CD4-positive, alpha-beta T cell treated with Interleukin-6 for 4 hours (primary cell): ENCODE measurements at places on chromosomes 4 and X.

GRCh38 chr4:125091-125771, 930 bp downstream of the ZNF718 start:
- no peak for DNase-seq

GRCh38 chr4:133347409-133347808, 198.3 kb downstream of the PCDH10 start:
- no peak for DNase-seq

DNA sequence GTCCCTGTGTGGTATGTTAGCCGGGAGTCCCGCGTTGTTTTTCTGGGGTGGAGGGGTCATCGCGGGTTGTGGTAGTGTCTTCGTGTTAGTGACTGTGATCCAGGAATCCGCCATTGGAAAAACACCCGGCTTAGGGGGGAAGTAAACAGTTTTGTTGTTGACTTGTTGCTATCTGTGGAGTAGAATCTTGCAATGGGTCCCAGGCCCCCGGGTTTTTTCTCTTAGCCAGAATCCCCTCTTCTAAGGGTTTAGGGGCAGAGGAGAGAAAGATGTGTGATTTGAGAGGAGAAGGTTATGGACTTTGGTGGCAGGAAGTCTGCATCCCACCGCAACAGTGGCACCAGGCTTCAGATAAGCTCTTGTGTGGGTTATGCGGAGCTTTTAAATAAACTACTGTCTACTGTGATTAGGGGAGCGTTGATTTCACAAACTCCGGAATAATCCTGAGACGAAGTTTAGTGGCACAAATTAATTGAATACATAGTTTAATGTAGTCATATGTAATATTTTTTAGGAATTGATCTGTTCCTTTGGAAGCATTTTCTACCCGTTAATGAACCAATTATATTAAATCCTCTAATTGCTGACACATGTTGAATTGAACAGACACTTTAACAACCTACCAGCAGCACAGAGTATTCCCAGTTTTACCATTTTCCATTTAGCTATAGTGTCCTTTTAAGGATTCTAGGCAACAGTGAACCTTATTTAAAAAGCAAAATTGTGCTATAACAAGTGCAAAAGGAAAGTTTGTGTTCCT, 1.4 kb downstream of the DDX3X start:
- DNase-seq = peak; percentile 37

DNA sequence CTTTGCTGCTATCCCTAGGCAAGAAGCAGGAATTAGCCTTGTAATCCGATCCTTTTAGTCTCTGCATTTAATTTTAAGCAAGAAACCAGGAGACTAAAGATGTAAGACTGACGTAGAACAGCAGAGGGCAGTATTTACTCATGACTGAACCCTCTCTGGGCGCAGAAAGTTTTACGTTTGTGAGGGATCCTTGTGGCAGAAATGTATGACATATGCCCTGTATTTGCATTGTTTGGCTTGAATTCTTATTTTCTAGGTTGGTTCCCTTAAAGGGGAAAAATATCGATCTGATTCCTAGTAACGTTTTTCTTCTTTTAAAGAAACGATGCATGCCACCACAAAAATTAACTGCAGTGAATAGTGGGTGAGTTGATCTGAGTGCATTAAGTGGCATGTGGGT, 1.3 kb upstream of the FAT4 start:
- DNase-seq = no peak

DNA sequence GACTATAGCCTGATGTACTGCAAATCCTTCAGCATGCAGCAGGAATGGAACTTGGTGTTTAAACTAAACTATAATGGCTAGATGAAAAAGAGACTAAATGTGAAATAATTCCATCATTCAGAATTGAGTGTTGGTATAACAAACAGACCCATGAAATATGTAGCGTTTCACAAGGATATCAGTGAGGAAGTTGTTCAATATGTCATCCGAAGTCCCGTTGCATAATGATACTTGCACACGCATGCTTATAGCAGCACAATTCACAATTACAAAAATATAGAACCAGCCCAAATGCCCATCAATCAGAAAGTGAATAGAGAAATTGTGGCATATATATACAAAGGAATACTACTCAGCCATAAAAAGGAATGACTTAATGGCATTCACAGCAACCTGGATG, 20.4 kb downstream of the MECP2 start:
- DNase-seq = no peak

- no peak for DNase-seq
These were observed 313.2 kb downstream of the ANTXR2 start for GRCh38 chr4:79759793-79760192.

GRCh38 chr4:28250646-28251045, 1390.0 kb downstream of the STIM2 start:
- DNase-seq = no peak

DNA sequence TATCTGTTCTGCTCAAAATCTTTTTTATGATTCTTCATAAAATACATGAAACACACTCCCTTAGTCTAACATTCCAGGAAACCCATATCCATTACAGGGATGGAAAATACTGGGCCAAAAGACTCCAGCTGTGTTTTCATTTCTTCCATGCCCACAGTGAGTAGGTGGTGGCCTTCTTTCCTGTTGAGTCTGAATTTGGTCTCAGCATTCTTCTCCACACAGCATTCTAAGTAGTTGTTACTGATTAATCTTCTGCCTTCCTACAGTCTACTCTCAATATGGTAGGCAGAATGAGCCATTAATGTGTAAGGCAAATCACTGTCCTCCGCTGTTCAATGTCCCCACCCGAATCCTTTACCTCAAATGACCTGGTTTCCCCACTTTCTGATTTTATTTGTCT, 370.6 kb upstream of the RPS6KA3 start:
- DNase-seq = no peak

GRCh38 chrX:38277802-38278201, 49.5 kb downstream of the RPGR start:
- DNase-seq = no peak

DNA sequence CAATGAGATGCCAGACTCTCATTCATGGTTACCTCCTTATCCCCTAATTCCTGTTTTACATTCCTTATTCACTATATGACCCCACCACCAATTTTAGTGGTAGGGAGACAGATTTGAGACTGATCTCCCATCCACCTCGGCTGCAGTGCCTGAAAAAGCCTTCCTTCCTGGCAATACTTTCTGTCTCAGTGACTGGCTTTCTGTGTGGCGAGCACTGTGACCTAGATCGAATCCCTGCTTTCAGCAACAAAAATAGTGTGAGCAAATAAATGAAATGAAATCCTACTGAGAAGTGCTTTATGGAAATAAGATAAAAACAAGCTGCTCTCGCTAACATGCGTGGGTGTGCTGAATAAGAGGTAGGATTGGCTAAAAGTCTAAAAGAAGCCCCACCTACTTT, 165.3 kb downstream of the GPM6A start:
- no peak for DNase-seq

GRCh38 chrX:37060999-37061398, 52.8 kb downstream of the FAM47C start:
- no peak for DNase-seq

GRCh38 chr4:77582711-77583110, 22.9 kb upstream of the CXCL13 start:
- DNase-seq = no peak

GRCh38 chr4:158020734-158021346, 152.0 kb downstream of the GASK1B start:
- DNase-seq = no peak

DNA sequence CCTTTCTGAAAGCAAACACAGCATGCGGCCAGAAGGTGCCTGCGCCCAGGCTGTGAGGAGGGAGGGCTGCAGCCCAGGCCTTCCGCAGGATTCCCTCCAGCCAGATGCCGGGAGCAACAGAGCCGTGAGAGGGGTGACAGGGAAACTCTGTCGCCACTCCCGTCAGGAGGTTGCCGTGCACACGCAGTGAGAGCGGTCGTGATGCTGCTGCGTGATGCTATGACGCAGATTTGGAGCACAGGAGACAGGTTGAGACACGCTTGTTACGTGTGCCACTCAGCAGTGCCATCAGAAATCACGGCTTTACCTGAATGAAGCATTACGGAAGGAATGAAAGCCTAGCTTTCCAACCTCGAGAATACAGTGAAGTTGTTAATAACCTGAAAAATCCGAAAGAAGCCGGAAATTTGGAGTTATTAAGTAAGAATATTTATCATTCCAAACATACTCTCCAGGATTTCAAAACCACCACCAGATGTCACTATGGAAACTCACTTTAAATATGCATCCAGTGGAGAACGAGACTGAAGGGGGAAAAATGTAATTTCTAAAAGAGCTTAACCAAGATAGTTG, 54.4 kb downstream of the FAT1 start:
- DNase-seq = no peak

DNA sequence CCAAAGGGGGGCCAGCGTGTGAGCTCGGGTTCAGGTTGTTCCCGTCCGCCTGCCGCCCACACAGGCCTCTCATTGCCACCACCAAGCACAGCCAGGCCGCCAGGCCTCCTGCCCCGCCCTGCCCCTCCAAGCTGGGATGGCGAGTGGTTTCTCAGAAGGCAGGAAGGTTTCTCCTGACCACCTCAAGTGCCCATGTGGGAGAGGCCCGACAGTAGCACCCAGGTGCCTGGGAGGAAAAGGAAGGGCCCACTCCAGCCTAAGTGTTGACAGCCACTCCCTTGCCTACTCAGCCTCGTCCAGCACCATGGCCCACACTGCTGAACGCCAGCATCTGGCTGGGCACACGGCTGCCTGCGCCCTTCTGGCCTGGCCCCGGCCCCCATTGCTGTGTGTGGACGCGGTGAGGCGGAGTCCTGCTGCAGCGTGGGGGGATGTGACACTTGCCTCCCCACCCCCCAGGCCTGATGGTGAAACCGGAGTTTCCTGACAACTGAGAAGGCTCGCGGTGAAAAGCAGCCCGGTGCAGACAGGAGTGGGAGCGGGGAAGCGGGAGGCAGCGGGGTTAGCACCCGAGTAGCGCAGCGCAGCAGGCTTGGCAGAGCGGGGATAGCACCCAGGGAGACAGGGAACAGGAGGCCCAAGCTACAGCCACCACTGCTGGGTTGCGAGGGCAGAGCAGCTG, 19.2 kb downstream of the FLNA start:
- DNase-seq = no peak

DNA sequence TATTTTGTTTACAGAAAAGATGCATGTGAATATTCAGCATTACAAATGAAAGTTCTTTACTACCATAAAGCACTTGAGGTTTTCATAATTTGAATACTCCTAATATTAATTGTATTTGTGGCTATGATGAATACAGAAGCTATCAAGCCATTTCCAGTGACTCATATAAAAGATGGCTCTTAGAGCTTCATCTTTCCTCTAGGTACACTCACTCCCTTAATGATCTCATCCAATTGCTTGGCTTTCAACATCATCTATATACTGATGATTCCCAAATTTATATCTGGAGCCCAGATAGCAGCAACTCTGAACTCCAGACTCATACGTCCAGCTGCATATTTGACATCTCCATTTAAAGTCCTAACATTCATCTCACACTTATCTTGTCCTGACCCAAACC, 183.4 kb upstream of the FAM241A start:
- no peak for DNase-seq

GRCh38 chr4:104966349-104967033, 180.2 kb upstream of the TET2 start:
- DNase-seq = no peak

GRCh38 chrX:18194688-18195087, 26.0 kb downstream of the BEND2 start:
- DNase-seq = no peak

DNA sequence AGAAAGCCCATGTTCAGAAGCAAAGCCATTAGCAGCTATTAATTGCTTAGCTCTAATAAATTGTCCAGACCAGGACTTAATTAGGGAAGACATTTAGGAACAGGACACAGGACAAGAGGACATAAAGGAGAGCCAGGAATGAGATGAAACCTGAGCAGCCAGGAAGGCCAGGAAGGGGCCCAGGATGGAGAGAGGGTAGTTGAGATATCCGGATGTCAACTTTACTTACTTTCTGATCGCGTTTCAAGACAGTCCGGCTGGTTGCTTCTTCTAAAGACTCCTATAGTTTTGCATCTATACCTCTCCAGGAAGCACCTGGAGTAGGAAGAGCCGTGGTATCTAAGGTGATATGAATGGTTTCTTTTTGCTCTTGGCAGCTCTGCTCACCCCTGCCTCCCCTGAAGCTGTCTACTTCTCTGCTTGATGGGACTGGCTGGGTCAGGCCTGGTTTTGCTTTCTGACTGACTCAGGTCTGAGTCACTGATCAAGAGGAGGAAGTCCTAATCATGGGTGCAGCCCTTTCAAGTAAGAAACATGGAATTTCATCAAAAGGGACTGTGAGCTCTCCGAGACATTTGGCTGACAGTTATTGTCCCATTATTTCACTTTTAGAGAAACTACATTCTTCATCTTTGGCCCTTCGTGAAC, 733.3 kb downstream of the RPA4 start:
- DNase-seq = no peak

DNA sequence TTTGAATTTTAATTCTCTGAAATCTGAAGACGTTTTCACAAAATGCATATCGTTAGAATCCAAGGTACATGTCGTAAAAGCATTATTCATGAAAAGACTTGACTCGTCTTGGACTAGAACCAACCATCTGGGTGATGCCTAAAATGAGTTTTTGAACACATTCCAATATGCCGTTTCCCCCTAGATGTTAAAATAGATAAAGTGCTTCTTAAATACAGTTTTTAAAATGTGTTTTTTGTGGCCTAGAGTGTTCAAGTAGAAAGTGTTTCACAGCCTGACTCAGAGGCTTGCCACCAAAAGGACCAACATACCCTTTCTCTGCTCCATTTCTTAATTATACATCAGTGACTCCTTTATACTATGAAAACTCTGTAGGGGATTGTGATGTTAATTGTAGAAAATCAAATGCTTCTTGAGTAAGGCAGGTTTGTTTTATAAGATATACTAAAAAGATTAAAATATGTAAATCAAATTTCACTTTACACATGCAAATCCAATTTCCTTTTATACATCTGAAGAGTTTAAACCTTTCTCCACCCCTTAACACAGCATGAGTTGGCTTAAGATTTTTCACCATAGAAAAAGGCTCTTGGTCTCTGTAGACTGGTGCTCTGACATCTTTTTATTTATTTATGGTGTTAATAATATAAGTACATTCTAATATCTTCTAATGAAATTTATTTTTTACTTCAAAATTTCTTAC, 48.4 kb downstream of the PRKG2 start:
- no peak for DNase-seq
